NCI-H460 (cell line): ENCODE measurements at places on chromosomes 6 and 20. TPM values are rescaled to one million over a fixed set of nuclear protein-coding genes. Genes with fewer than 3 reads are reported as not detected.

The SLC17A1 gene
- not detected in 2 replicates for total RNA-seq

The TRIM10 gene
- total RNA-seq: not detected in 2 replicates

The PTPN1 gene
- total RNA-seq: 24.6 and 26.5 TPM in 2 replicates

The HLA-DQA1 gene
- not detected in 2 replicates for total RNA-seq

The BTN1A1 gene
- total RNA-seq: not detected in 2 replicates

The MTO1 gene
- 41.9 and 50.7 TPM in 2 replicates for total RNA-seq

The FAM135A gene
- 23.6 and 30.2 TPM in 2 replicates for total RNA-seq

The NOX3 gene
- not detected in 2 replicates for total RNA-seq

The ASF1A gene
- total RNA-seq: 54.6 and 56.8 TPM in 2 replicates

The PACSIN1 gene
- total RNA-seq: 0.07 and 0.20 TPM in 2 replicates

The HEY2 gene
- 0.20 TPM in 1 of 2 replicates, not detected in the other for total RNA-seq

The POM121L2 gene
- total RNA-seq: not detected in 2 replicates

The VNN1 gene
- not detected in 2 replicates for total RNA-seq

The C20orf202 gene
- total RNA-seq: 0.05 TPM in 1 of 2 replicates, not detected in the other

The TGIF2 gene
- total RNA-seq: 8.6 and 9.2 TPM in 2 replicates

The KCNQ5 gene
- 0.84 TPM in 2 replicates for total RNA-seq

The C6orf15 gene
- total RNA-seq: not detected in 2 replicates

The DTNBP1 gene
- total RNA-seq: 0.67 and 2.0 TPM in 2 replicates

The TP53TG5 gene
- total RNA-seq: not detected in 2 replicates

The SMPDL3A gene
- 2.0 and 2.3 TPM in 2 replicates for total RNA-seq

The PLA2G7 gene
- 7.9 and 10.6 TPM in 2 replicates for total RNA-seq

The HLA-DQB1 gene
- total RNA-seq: 0.17 TPM in 1 of 2 replicates, not detected in the other

The SLCO4A1 gene
- total RNA-seq: 91.6 and 97.1 TPM in 2 replicates

The DEFB118 gene
- total RNA-seq: not detected in 2 replicates

The CLPSL2 gene
- not detected in 2 replicates for total RNA-seq

The STMN3 gene
- total RNA-seq: 1.8 and 2.5 TPM in 2 replicates

The EFCAB8 gene
- not detected in 2 replicates for total RNA-seq

The ZSCAN23 gene
- not detected in 2 replicates for total RNA-seq

The PNPLA1 gene
- total RNA-seq: not detected in 2 replicates
